ENCODE measurements at places on chromosomes 1 and 21.

DNA sequence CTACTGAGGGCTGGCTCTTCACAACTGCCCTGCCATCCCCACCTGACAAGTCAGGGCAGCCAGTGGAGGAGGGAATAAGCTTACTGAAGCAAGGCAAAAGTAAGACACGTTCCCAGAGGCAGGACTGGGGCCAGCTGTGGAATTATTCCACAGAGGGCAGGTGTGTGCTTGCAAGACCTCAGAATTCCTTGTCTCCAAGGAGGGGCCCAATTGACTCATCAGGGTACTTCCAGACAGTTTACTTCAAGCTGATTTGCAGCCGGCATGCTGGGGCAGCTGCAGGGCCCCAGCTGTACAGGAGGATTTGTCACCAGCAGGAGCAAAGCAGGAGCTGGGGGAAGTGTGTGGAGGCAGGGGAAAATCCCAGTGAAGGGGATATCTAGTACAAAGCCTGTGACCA is 167.5 kb upstream of the CAMK1G start:
- DNase-seq: no peak

- DNase-seq: no peak
These were observed 21.7 kb downstream of the LRP8 start for GRCh38 chr1:53306168-53306567.

DNA sequence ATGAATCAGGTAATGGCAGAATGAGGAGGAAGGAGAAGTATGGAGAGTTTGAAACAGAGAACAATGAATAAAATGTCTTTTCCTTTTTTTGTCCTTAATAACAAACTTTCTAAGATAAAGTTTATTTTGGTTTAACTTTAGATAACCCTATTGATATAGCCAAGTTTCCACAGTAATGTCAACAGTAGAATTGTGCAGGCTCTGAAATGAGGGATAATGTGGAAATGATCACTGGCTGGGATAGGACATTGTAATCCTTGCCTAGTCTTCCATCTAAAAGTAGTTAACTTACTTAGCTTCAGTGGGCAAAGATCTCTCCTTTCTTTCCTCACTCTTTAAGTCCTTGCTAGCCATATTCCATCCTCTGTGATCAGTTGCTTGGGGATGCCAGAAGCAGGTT is 52.8 kb downstream of the NTMT2 start:
- DNase-seq: no peak

GRCh38 chr21:42731264-42732032 is 78.0 kb downstream of the PDE9A start:
- DNase-seq: no peak

DNA sequence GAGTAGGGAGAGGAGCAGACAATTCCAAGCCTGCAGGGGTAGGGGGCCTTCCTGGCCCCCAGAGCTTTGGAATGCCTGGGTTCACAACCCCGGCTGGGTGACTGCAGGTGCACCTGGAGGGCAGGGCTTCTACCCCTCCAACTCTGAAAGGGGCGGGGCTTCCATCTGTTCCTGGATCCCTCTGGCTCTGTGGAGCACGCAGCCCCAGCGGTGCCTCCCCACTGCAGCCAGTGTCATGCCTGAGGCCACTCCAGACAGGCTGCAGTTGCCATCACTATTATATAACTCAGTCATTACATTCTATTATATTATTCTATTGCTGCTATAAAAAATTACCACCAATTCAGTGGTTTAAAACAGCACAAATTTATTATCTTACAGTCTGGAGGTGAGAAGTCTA is 12.5 kb upstream of the FNBP1L start:
- no peak for DNase-seq

DNA sequence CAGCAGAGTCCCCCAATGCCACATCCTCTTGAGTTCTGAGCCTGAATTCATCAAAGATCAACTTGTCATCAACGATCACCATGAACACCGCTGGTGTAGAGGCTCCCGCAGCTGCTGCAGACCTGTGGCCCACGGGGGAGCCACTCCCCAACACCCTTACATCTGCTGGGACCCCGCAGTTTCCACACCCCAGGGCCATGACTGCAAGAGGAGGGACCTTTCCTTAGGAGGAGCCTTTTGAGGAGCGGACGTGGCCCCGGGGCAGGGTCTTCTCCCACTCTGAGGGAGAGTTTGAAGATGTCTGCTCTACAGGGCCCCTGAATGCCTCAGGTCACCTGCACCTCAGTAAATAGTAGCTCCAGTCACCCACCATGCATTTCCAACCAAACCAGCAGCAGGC is 2.7 kb downstream of the PRDM15 start:
- DNase-seq: no peak

DNA sequence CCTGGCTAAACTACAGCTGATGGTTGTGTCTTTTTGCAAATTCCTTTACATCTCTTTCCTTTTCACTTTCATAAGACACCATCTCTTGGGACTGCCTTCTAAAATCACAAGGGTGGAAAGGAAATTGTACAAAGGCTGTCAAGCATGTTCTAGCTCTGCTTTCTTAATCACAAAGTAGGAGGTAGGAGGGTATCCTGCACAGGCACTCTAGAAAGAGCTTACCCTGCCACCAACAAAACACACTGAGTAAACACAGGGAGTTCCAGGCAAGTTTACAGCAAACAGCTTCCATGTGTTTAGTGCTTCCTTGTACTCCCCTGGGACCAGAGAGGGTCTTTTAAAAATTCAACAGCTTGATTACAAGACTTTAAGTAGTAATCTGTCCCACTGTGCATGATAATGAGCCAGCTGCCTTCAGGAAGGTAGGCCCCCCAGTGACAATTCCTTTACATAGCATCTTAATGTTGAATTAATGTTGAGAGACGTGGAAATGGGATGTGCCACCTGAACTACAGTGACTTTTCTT is 2.4 kb downstream of the PLPP3 start:
- DNase-seq: no peak

DNA sequence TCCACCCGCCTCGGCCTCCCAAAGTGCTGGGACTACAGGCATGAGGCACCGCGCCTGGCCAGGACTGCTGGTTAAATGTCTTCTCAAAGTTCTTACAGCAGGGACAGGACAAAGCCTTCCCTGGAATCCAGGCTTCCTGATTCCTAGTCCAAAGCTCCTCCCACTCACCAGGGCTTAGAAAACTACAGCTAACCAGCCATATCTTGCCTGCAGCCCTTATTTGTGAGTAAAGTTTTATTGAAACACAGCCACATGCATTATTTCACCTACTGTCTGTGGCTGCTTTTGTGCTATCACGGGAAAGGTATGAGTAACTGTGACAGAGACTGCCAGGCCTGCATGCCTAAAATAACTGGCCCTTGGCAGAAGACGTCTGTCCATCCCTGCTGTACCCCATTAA is 24.4 kb downstream of the TMCO4 start:
- no peak for DNase-seq

DNA sequence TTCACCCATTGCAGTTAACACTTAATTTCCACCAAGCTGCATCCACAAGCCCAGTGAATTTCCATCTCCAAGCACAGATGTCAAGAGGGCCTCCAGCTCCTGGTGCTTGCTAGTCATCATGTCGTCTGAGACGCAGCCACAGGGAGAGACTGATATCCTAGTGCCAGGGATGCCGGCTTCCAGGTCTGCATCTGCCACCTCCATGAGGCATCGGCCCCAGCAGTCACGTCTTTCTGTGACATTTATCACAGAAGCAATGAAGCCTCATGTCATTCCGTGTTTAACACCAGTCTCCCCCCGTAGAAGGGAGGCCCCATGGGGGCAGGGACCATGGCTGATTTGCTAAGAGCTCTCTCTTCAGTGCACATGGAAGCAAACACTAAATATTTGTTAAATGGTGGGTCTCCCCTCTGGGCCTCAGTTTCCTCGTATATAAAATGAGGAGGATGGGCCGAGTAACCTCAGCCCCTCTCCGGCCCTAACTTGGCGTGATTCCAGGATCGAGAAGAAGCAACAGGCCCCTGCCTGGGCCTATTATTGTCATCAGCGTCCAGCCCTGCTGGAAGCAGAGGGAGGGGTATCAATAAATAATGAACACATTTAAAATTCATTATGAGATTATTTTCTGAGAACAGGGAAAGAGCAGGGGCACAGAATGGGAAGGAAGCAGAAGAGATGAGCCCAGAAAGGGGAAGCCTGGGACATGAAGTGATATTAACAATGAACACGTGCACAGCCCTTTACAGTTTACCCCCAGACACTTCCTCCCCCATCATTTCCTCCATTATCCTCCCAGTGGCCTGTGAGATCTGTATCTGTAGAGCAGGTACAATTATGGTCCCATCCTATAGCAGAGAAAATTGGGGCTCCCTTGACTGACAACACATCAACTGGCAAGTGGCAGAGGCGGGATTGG is 837 bp upstream of the C1QB start:
- DNase-seq: no peak

DNA sequence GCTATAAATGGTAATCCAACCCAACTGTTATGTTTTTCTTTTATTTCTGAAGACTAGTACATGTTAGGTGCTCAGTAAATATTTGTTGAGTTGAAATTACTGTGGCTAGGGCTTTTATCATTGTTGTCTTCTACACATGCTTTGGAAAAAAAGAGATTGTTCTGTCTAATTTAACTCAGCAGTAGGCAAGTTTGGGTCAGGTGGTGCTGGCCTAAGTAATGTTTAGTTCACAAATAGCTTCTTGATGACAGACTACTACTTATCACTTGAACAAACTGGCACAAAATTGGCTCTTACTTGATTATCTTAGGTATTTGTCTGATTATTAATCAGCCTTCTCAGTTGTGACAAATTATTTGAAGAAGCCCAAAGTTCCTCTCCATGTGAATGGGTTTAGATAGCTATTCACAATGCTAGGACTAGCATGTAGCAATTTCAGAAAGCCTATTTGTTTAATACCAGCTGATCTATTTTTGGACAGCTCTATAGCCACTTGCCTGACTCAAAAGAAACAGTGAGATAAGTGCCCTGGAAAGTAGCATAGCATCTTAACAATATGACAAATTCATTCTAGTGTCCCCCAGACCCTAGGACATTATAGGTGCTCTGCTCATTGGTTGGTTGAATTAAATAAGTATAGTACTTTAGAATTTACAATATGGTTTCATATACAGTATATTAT is 32.6 kb downstream of the TMEM200B start:
- no peak for DNase-seq

DNA sequence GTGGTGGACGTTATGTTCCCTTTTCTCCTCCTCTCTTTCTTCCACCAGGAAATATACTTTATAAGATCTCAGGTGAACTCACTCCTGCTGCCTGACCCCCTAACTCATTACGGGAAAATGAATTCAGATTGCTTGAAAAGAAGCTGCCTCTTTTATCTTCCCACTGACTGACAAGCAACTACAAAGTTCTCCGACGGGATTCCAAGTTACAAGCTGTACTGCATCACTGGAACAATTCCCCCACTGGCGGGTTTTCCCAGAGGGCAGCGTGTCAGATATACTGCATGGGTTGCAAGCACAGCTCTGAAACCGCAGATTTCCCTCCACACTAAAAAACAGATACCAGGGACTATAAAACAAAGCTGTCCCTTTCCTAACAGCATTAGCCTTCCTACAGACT is 390.6 kb downstream of the KCTD3 start:
- DNase-seq: no peak

- DNase-seq: no peak
These were observed 312.9 kb downstream of the NFIA start for GRCh38 chr1:61395146-61395800.

DNA sequence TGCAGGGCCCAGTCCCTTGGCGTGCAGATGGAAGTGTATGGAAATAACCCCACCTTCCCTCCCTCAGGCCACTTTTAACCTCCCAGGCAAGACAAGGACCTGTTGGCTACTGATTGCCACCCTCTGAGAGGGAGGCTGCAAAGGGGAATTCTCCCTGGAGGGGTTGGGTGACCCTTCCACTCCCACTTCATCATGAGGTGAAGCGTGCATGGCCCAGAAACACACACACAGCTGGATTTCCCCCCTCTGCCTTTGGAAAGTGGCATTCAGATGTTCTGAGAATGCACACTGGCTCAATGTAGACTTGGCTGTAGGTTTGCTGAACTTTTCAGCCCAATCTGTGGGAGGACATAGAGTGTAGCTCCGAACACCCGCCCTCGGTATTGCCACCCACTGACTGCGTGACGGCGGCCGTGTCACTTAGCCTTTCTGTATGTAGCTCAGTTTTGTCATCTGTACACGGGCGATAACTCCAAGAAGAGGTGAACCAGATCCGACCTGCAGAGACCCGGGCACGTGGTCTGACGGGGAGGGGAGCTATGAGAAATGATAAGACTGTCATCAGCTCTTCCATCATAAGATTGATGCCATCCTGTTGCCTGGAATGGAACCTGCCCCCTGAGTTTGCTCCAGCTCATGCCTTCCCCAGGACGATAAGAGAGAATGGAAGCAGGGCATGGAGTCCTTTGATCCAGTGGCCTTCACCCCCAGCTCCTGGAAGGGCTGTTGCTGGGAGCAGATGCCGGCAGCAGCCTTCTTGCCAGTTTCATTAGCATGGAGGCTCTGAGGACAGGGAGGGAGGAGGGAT is 19.3 kb downstream of the MIIP start:
- no peak for DNase-seq

- no peak for DNase-seq
These were observed 164.9 kb downstream of the NFIA start for GRCh38 chr1:61247051-61247825.

- no peak for DNase-seq
These were observed 8.1 kb upstream of the EPS15 start for GRCh38 chr1:51527144-51527543.

GRCh38 chr1:220432408-220432807 is 95.5 kb upstream of the MARK1 start:
- no peak for DNase-seq

DNA sequence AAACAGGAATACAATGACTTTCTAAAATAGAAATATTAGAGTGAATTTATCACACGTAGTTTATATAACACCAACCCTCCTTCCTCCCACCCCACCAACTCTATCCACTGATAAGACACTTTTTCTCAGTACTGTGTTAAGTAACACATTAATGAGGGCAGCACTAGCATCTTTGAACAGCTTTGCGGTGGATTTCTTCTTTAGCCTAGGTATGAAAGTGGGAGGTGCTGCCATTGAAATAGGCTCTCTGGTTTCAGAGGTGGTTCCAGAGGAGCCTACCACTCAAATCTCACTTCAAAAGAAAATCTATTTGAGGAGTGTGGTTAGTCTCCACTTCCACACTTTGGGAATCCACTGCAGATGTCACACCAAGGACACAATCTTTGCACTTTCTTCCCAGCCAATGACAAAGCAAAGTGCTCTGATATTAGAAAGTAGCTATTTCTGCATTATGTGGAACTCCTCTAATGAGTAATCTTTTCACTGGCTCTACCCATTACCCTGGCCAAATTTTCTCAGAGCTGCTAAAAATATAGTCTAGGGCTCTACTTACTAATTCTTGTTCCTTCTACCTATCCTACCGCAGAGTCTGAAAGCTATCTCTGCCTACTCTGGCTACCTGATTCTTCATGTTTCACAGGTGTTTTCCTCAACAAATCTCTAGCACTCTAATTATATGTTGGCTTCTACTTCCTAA is 1667.8 kb downstream of the MRPL39 start:
- no peak for DNase-seq

- no peak for DNase-seq
These were observed 30.5 kb downstream of the DEGS1 start for GRCh38 chr1:224213438-224214119.

- no peak for DNase-seq
These were observed 27.2 kb downstream of the HSPG2 start for GRCh38 chr1:21909787-21910503.
